ENCODE measurements at places on chromosomes 4 and X.

GRCh38 chr4:186345184-186345583 lies 79.2 kb downstream of the F11 start:
- DNase-seq = no peak

DNA sequence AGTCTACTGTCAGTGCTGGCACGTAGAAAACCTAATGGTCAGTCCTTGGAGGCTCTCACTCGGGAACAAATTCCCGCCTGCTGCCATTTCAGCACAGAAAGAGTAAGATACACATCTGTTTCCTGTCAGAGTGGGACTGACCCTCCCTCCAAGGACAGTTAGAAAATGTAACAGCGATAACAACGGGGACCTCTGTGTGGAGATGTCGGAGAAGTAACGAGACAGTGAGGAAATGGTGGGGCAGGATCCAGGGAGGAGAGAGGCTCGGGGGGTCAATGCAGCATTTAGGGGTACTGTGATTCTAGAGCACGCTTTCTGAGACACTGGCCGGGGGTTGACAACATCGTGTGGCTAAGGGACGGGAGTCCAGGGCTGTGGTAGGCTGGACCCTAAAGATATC lies 36.0 kb upstream of the SORCS2 start:
- DNase-seq = no peak

GRCh38 chr4:48699475-48699874 lies 80.6 kb downstream of the FRYL start:
- DNase-seq = no peak

GRCh38 chrX:5417381-5417780 lies 811.3 kb downstream of the NLGN4X start:
- DNase-seq = no peak

DNA sequence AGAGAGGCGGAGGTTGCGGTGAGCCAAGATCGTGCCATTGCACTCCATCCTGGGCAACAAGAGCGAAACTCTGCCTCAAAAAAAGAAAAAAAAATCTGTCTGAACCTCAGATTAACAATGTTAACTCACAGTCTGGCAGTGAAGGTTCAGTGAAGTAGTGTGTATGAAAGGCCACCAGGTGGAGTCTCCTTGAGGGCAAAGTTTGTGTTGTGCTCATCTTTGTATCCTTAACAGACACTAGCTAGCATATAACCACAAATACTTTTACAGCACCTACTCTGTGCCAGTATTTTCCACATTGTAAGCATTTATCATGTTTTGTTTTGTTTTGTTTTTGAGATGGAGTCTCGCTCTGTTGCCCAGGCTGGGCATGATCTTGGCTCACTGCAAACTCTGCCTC lies 46.0 kb upstream of the MGST2 start:
- no peak for DNase-seq

- no peak for DNase-seq
These were observed 172.2 kb upstream of the CXCL13 start for GRCh38 chr4:77433418-77433733.

DNA sequence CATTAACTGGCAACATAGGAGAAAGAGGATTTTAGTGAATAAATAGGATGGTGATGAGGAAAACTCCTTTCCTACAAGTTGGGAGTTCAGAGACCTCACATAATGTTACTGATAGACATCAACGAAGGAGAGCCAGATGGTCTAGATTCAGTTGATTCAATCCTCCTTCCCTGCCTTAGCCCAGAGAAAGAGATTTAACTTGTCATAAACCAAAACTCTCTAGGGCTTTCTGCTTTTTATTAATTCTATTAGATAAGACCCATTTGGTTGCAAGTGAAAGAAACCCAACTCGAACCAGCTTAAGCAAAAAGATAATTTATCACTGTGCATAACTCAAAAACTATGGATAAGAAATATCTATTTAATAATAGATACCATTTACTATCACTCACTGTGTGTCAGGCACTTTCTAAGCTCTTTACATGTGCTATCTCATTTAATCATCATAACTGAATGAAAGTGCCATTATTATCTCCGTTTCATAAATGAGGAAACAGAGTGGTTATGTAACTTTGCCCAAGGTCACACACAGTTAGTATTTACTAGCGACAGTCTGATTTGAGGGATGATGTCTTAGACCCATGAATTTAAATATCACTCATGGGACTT lies 4.3 kb upstream of the UNC5C start:
- DNase-seq = no peak

GRCh38 chr4:137794764-137795254 lies 262.5 kb upstream of the PCDH18 start:
- DNase-seq = no peak

- no peak for DNase-seq
These were observed 252.0 kb downstream of the FBXW7 start for GRCh38 chr4:152283801-152284470.

DNA sequence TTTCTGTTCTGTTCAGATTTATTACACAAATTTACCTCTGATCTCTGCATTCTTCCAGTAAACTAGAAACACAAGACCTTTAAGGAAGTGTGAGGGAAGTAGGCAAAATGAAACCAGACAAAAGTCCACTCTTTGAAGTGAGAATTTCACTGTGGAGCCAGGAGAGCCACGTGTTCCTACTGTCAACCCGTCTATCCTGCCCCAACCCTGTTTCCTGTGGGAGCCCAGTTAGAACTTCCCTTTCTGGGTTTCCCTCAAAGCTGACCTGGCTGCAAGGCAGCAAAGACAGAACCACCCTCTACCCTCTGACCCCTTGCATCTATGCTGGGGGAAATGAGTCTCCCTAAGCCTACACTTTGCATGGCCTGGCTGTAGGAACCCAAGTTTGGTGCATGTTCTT lies 40.0 kb downstream of the TMEM144 start:
- no peak for DNase-seq

- DNase-seq = no peak
These were observed 83.8 kb upstream of the BMPR1B start for GRCh38 chr4:94673961-94674360.

DNA sequence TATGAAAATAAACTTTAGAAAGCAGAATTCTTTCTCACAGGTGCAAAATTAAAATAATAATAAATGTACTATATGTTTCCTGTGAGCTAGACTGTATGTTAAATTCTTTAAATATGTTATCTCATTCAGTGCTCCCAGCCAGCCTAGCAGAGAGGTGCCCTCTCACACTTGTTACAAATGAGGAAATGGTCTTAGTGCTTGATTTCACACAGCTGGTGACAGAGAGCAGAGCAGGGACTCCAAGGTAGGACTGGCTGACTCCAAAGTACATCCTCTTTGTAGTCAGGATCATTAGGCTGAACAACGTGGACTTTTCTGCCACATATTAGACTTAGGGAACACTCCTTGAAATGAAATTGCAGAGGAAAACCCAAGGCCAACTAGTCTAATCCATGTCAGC lies 72.0 kb upstream of the HHIP start:
- no peak for DNase-seq
